Small intestine (tissue), 16 donors: ENCODE measurements at places on chromosomes 16 and 17. TPM values are rescaled to one million over a fixed set of nuclear protein-coding genes. Genes with fewer than 3 reads are reported as not detected.
A peak's percentile ranks its signal among the peaks of the same experiment; 100 is the strongest.

DNA sequence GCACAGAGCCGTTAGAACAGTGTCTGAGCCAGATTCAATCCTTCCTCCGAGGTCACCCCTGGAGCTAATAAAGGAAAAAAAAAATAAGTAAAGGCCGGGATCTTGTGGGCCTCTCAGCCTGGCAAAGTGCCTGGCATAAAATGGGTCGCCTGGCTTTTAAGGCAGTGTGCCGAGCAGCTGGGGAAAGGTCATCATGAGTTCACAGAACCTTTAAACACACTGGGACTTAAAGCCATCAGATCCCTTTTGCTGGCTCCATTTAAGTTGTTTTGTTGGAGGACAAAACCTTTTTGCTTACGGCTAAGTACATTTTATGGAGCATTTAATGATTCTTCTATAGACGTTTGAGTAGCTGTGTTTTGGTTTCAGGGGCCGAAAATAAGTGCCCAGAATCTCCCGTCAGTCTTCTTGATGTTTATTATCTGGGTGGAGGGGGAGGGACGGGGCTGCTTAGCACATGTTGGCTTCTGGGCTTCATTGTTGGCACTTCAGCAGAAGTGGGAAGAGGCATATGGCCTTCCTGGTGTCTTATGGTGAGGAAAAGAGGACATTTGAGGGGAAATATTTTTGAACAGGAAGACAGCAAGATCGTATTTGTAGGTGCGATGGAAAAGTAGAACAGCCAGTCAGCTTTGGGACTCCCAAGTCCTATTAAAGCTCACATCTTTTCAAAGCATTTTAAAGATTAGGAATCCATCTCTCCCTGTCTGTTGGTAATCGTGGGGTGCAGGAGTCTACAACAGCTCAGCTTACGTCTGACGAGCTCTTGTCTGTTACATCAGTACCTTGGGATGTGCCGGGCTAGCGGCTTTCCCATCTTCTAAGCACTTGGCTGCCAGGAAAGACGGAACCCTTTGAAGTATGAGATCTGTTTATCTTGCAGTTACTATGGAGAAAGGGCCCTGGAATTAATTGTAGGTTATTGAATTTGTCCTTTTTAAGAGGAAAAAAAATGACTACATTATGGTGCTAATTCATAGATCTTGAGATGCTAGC, 31.1 kb downstream of the RBFOX1 start:
- no peak for DNase-seq

- peak; percentile 37 for DNase-seq
Observed at GRCh38 chr17:77326076-77326591, 185.4 kb downstream of the SEC14L1 start.

The PPY gene
- polyA plus RNA-seq, result not detected

The ADAMTS18 gene
- polyA plus RNA-seq, result not detected

The C17orf78 gene
- 19.6 TPM for polyA plus RNA-seq

DNA sequence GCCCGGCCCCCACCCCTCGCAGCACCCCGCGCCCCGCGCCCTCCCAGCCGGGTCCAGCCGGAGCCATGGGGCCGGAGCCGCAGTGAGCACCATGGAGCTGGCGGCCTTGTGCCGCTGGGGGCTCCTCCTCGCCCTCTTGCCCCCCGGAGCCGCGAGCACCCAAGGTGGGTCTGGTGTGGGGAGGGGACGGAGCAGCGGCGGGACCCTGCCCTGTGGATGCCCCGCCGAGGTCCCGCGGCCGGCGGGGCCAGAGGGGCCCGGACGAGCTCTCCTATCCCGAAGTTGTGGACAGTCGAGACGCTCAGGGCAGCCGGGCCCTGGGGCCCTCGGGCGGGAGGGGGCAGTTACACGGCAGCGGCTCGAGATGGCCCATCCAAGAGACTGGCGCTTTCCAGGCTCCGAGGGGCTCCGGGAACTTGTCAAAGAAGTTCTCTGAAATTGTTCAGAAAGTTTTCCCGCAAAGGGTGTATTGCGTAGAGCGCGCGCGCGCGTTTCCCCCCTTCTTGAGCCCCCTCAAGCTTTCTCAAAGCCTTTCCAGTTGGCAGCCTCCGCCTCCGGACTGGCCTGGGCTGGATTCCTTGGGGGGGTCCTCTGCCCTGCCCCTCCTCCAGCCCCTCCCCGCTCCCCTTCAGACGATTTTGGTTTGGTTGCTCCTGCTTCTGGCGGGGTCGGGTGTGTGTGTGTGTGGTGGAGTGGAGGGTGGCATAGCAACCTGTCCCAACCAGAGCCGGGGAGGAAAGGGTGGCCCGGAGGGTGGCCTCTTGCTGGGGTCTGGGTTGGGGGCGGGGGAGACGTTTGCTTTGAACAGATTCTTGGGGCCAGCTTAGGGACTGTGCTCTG, 504 bp downstream of the ERBB2 start:
- no peak for DNase-seq

DNA sequence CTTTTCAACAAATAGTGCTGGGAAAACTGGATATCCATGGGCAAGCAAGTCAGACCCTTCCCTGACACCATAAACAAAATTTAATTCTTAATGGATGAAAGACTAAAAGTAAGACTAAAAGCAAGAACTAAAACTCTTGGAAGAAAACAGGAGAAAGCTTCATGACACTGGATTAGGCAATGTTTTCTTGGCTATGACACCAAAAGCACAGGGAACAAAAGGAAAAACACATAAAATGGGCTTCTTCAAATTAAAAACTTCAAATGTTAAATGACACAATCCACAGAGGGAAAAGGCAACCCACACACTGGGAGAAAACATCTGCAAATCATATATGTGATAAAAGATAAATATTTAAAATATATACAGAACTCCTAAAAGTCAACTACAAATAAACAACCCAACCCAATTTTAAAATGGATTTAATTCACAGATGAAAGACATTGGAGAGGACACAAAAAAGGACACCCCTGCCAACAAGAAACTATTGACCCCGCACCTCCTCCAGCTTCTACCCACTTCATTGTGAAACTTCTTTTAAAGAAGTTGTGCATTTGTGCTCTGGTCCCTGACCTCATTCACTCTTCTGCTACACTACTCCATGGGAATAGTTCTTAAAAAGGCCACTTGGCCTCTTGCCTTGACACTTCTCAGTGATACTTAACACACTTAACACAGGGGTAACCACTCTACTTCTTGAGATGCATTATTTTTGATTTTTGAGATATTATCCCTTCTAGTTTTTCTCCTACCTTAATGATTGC, 80.3 kb downstream of the TRIM37 start:
- no peak for DNase-seq

GRCh38 chr17:51487947-51488346, 227.6 kb downstream of the UTP18 start:
- no peak for DNase-seq

GRCh38 chr17:31677681-31678080, 181.4 kb downstream of the COPRS start:
- DNase-seq, result no peak

DNA sequence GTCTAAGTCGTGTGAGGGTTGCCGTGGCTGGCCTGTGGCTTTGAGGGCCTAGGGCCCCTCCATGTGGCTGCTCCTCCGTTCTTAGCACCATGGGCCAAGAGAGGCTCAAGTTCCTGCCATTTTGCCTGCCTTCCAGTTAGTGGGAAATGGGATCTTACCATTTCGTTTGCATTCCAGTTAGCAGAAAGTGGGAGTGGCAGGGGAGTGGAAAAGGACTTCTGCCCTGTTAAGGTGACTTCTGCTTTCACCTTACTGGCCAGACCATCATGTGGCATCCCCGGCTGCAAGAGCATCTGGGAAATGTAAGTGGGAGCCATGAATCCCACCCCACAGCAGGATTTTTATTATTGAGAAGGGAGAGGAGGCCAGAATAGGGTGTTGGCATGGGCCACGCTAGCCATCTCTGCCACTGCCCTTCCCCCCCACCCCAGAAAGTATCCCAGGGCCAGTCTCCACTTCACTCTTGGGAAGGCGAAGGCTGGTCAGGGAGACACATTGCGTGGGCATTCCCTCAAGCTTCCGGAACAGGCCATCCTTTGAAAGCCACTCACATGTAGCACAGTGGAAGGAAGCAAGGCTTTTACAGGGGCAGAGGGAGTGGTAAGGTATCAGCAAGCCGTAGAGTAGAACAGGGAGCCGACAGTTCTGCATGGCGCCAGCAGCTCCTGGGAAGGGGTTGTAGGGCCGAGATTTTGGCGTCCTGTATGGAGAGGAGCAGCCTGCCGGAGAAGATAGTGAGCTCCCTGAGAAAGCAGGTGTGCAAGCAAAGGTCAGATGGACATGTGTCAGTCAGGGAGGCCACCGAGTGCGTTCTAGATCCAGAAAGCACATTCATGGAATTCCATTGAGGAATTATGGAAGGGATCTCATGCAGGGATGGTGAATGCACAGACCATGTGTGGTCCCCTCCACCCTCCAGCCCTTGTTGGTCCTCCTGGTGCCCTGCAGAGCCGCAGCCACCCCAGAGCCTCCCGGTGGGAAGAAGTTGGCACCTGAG, 33.4 kb downstream of the CMIP start:
- peak; percentile 49 for DNase-seq

DNA sequence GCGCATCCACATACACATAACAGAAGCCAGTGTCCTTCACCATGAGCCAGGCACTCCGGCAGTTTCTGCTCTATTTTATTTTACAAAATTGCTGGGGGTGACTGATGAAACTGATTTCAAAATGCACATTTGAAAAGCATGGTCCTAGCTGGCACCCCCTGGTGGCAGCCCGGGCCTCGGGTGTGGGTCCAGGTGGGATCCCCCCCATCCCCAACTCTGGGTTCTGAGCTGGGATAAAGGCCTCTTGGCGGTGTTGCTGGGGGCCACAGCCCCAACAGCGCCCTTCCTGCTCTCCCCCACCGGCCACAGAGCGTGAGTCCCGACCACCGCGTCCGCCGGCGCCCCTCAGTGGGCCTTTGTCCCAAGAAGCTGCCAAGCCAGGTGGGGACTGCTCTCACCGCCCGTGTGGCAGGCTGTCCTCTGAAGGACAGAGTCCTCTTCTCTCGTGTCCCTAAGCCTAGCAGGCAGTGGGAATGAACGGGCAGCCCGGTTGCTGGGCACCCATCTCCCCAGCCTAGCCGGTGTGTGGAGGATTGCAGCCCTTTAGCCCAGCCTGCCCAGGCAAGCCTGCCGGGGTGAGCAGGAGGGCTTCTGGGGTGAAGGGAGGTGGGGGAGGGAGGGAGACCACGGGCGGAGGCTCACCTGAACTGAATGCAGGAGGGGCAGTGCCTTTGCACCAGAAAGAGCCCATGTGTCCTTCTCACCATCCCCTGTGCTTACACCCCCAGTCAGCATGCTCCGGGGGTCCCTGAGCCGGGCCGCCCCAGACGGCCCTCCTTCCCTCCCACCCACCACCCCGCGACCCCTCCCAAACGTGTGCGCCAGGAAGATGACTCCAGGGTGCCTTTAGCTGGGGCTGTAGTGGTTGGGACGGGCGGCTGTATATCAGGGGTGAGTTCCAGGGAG, 898 bp downstream of the SNAI3 start:
- DNase-seq, result no peak

- DNase-seq, result no peak
Observed at GRCh38 chr16:89172528-89173173, 1.1 kb downstream of the CDH15 start.

DNA sequence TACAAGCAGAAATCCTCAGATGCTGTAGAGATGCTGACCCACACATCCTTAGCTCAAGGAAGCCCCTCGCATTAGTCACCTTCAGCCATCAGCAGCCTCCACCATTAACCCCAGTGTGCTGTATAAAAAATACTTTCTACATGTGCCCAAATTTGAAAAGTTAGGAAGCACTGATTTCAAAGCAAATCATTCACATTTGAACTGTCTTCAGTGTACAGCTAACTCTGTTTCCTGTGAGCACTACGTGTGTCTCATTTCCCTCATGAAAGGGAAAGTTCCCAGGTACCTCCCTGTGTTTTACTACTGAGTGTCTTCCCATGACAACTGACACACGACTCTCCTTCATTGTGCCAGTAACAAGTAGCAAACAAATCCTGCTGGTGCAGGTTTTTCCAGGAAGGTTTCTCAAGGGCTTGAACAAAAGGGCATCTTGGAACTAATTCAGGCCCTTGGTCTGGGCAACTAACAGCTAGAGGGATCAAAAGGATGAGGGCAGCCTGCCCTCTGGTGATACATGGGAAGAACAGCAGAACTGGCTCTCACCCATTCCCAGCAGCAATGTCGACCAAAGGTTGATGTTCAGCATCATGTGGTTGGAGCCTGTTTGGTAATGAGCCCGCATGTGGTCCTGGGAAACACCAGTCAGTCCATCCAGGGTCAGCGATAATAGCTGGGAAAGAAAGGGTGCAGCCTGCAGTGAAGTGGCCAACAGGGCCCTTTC, 4.0 kb downstream of the SLC35B1 start:
- peak; percentile 94 for DNase-seq

GRCh38 chr17:64439956-64440355, 9.0 kb upstream of the MILR1 start:
- no peak for DNase-seq

The TANGO6 gene
- polyA plus RNA-seq, result 1.9 TPM

DNA sequence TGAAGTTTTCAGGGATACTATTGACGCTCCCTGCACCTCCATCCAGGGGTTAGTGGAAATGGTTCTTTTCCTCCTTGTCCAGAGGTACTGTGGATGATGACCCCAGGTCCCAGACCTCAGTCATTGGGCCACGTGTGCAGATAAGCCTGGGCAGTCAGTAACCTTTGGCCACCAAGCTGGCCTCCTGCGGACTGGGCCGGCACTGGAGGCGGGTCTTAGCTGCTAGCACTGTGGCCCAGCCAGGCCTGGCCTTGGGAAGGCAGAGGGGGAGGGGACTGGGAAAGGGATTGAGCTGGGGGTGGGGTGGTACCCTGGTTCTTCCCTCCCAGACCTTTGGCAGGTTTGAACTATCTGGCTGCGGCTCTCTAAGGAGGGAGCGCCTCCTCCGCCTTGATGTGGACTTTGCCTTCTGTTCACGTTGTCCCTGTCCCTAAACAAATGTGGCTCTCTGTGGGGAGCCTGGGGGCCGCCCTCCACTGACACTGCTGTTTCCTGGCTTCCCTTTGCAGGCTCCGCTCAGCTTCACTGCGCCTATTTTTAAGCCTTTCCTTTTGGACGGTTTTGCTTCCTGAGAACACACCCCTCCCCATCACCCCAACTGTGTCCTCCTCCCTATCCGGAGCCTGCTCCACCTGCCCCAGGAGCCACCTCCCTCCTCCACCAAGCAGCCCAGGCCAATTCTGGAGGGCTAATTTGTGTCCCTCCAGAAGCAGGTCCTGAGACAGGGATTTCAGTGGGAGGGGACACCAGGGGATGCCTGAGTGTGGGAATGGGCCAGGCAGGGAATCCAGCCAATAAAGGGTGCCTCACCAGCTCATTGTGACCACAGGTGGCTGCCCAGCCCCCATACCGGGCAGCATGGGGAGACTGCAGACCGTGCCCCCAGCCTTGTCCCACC, 251.9 kb downstream of the SEC14L1 start:
- peak; percentile 93 for DNase-seq

DNA sequence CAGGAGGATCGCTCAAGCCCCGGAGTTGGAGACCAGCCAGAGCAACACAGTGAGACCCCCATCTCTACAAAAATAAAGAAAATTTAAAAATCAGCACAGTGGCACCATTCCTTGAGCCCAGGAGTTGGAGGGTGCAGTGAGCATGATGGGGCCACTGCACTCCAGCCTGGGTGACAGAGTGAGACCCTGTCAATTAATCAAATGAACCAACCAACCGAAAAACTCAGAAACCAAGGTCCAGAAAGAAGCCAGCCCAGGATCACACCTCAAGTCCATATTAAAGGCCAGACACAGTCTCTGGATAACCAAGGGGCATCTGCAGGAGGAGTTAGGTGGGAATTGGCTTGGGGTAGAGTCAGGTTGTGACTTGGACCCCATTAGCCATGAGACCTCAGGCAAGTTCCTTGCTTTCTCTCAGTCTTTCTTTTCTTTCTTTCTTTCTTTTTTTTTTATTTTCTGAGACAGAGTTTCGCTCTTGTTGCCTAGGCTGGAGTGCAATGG, 2.4 kb downstream of the HSD17B1 start:
- no peak for DNase-seq

The CDK3 gene
- polyA plus RNA-seq, result 12.1 TPM

- no peak for DNase-seq
Observed at GRCh38 chr16:69324013-69324531, 6.3 kb downstream of the PDF start.
